Neural progenitor cell (in vitro differentiated cells): ENCODE measurements at places on chromosomes 6 and 20. TPM values are rescaled to one million over a fixed set of nuclear protein-coding genes. Genes with fewer than 3 reads are reported as not detected.
A peak's percentile ranks its signal among the peaks of the same experiment; 100 is the strongest.

Gene RTEL1
- total RNA-seq: 6.0 and 16.7 TPM in 2 replicates

GRCh38 chr20:36439040-36439730 lies 102.1 kb upstream of the MYL9 start:
- peaks cover 20% of the 10 kb centered on the region for H3K27me3 ChIP-seq
- DNase-seq: peak; percentile 81
- H3K4me3 ChIP-seq: no peak overlapping the region
- H3K27ac ChIP-seq: no peak overlapping the region

GRCh38 chr6:112275365-112275764 lies 21.0 kb upstream of the LAMA4 start:
- H3K27ac ChIP-seq: no peak overlapping the region
- H3K4me3 ChIP-seq: no peak overlapping the region
- H3K4me1 ChIP-seq: no peaks in the 10 kb centered on the region
- no peaks in the 10 kb centered on the region for H3K27me3 ChIP-seq

DNA sequence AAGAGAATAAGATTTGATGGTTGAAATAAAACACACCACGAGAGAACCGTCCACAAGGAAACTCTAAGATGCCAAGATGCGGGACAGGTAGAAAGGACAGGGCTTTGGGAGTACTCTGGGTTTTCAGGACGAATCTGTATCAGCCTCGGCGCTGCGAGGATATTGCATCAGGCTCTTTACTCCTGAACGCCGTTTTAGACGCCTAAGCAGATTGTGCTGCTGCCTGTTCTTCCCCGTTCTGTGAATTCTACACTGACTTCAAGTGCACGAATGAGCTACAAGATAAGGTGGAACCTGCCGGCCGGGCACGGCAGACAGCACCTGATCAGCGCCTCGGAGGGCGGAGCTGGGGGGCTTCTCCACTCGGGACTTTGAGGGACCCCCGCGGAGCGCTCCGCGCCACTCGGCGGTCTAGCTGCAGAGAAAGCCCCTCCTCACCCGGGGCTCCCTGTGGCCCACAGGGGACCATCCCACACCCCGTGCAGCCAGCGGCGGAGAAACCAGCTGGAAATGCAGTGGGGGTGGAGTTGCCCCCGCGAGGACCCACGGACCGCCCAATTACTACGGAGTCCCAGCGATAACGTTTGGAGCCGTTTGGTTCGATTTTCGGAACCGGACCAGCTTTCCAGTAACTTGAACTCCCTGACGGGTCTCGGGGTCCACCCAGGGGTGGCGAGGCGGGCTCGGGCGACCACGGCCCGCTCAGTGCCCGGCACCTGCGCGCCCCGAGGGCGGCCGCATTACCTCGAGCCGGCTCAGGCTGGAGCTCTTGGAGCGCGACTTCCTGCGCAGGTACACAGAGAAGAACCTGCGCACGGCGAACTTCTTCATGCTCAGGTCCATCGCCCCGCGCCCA lies 646 bp downstream of the RPS6KA2 start:
- no peak overlapping the region for H3K27ac ChIP-seq
- no peaks in the 10 kb centered on the region for H3K36me3 ChIP-seq
- H3K4me1 ChIP-seq: peaks cover 17% of the 10 kb centered on the region

DNA sequence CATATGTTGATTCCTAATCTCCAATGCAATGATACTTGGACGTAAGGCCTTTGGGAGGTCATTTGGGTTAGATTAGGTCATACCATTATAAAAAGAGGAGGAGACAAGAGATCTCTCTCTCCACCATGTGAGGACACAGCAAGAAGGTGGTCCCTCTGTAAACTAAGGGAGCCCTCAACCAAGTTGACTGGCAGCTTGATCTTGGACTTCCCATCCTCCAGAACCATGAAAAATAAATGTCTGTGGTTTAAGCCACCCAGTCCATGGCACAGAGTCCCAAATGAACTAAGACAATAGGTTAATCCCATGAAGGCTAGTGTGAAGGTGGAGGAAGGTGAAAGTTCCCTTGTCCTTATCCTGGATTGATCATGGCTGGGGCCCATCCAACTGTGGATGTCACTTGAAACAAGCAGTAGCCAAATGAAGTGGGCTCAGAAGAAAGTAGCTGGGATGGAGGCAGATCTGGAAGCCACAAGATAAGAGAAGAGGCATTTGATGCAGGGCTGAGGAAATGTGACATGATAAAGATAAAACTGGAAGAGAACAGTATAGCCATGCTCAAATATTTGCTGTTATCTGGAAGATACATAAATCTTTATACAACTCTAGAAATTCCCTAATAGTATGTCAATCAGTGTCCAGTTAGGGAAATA lies 99.9 kb downstream of the BANF2 start:
- no peaks in the 10 kb centered on the region for H3K4me1 ChIP-seq
- no peak for DNase-seq
- no peak overlapping the region for H3K27ac ChIP-seq
- no peaks in the 10 kb centered on the region for H3K36me3 ChIP-seq
- no peaks in the 10 kb centered on the region for H3K27me3 ChIP-seq

DNA sequence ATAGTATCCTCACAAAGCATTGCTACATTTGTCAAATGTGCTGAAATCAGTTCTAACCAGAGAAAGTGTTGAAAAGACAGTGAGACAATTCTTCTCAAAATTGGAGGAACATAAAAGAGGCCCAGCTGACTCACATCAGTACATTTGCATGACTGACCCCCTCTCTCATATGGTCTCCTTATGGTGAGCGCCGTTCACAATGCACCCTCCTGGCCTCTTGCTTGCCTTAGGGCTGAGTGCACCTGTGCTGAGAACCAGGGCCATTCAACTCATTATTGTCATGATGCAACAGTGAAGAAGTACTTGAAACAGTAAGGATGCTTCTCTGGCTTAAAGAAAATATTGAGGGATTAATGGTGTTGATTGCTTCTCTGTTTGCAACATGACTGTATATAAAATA lies 375.2 kb upstream of the AGPAT4 start:
- no peaks in the 10 kb centered on the region for H3K27me3 ChIP-seq
- DNase-seq: no peak
- H3K4me1 ChIP-seq: no peaks in the 10 kb centered on the region

DNA sequence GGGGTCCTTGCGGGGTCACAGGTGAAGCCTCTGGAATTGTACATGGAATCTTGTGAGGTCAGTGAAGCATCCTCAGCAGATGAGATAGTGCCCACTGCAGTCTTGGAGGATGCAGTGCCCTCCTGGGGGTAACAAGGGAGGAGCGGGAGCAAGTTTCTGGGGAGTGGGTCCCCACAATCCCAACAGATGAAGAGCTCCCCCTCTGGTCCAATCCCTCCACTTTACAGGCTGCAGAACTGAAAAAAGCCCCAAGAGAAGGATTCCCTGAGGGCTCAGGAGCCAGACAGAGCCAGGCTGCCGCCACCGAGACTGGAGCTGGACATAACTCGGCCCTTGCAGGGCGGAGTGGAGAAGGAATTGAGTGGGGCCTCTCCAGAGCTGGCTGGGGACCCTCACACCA lies 52.4 kb downstream of the TTI1 start:
- no peaks in the 10 kb centered on the region for H3K36me3 ChIP-seq
- DNase-seq: peak; percentile 25
- H3K4me1 ChIP-seq: peaks cover 25% of the 10 kb centered on the region
- no peak overlapping the region for H3K4me3 ChIP-seq

Gene HCK
- total RNA-seq: not detected in 2 replicates
